ENCODE measurements at places on chromosomes 1 and 21.

DNA sequence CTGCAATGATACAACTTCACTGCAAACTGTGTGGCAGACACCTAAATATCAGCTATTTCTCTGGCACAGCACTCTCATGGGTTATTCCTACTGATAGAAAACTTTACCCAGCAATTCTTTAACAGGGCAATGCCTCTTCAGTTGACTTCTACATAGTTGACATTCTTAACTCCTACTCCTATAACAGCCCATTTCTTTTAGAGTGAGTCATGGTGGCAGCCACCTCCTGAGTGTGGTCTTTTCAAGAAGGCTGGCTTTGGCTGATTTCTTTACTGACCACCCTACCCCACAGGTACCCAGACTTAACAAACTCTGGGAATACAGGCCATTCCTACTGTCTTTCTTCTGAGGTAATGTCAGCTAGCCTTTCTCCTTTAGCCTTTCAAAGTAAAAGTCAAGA is 805.8 kb upstream of the ADGRL2 start:
- DNase-seq, result no peak

DNA sequence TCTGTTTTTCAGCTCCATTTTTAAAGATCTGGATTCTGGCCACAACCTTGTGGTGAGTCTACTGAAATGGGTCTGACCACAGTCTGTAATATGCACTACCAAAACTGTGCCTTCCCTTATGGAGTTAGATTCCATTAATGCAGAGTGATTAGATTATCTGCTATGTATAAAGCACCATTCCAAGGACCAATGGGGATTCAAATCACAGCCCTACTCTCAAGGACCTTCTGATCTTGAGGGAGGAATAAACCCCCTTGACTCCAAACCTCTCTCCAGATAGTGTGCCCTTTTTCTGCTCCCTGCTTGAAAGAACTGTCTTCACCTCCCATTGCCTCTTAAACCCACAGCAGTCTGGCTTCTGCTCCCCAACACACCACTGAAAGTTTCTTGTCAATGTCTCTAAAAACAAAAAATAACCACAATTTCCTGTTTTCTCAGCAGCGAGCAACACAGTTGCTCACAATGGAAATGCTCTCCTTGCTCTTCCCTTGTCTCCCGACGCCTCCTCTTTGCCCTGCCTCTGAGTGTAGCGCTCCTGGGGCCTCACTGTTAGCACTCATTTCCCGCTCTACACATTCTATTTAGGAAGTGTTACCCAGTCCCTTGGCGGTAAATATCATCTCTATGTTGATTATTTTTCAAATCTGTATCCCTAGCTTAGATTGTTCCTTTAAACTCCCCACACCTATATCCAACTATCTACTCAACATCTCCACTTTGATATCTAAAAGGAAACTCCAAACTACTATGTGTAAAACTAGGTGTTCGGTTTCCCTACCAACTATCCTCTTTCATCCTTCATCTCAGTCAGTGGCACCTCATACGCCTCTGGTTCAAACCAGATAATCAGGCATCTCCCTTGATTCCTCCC is 13.6 kb downstream of the PCNX2 start:
- DNase-seq, result no peak

DNA sequence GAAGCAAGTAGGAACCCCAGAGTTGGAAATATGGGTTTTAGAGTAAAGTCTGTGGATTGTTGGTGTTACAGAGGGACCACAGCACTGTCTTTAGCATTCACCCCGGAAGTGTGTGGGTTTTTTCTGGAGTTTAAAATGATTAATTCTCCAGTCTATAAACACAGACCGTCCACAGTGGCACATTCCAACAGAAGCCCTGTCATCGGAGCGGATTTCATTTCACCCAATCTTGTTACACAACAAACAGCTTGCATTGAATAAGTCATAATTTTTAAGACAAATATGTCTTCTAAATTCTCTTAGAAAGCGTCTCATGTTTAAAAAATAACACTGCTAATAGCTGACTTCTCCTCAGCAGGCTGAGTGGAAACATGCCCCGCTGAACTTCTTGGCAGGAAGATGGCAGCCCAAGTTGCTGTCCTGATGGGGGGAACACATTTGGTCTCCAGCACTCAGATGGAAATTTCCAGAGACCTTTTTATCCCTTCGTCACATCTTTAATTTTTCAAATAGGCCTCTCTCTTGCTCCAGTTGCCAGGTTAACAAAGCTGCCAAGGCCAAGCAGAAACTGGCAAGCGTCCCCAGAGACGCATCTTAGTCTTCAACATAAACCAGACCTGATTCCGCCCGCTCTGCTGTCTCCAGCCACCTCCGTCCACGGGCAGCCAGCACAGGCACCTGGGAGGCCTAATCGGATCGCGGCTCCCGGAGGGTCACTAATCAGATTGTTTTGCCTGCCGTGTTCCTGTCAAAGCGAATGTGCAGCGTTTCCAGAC is 28.8 kb upstream of the SLC19A1 start:
- DNase-seq, result no peak

DNA sequence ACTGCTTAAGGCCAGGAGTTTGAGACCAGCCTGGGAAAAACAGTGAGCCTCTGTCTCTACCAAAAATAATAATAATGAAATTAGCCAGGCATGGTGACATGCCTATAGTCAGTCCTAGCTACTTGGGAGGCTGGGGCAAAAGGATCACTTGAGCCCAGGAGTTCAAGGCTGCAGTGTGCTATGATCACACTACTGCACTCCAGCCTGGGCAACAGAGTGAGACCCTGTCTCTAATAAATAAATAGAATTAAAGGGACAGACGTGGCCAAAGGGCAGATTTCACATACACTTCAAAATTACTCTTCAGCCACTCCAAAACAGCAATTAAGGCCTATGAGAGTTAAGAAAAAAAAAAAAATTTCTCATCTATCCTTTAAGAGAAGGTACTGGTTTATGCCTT is 45.7 kb downstream of the GATAD2B start:
- DNase-seq, result no peak

DNA sequence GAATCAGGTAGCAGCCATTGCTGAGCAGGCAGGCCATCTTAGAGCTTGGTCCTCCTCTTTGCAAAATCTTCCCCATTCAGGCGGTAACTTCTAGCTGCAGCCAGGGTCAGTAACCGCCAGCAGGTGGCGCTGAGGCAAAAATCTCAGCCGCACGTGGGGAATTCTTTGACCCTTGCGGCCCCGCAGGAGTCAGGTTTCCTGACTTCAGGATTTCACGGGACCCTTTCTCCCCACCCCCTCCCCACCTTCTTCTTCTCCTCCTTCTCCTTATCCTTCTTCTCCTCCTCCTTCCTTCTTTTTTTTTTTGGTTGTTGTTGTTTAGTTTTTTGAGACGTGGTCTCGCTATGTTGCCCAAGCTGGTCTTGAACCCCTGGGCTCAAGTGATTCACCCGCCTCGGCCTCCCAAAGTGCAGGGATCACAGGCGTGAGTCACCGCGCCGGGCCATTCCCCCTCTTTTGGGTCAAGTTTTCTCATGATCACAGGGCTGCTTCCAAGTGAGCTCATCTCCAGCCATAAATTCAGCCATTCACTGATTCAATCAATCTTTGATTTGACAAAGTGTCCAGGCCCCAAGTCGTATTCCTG is 33.4 kb upstream of the TENT5B start:
- peak; percentile 56 for DNase-seq

- DNase-seq, result no peak
Measured at GRCh38 chr1:223390618-223391017, 2.6 kb upstream of the CCDC185 start.

- DNase-seq, result no peak
Measured at GRCh38 chr1:205309741-205310140, 11.8 kb downstream of the NUAK2 start.

DNA sequence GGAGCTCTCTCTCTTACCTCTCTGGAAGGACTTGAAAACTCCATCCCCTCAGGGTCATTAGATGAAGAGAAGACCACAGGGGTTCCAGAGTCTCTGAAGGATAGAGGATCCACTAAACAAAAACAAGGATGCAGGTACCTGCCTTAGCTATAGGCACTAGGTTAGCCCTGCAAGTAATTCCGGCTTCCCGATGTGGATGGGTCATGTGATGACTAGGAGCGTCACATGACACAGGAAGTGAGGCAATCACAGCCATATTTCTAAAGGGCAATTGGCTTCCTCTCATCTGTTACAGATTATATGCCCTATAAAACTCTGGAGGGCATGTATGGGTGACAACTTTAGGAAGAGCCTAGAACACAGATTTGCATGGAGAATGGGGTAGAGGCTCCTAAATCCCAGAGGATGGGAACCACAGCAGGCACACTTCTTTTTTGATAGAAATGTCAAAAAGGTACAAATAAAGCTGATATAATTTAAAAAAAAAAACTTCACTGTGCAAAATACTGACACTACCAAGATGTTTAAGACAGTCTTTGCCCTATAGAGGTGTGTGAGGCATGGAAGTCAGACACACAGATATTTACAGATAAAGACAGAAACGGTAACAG is 14.1 kb downstream of the ENTREP3 start:
- peak; percentile 76 for DNase-seq

GRCh38 chr1:93474321-93474720 is 26.4 kb downstream of the FNBP1L start:
- DNase-seq, result no peak

- no peak for DNase-seq
Measured at GRCh38 chr1:66256629-66257572, 277.1 kb upstream of the SGIP1 start.

DNA sequence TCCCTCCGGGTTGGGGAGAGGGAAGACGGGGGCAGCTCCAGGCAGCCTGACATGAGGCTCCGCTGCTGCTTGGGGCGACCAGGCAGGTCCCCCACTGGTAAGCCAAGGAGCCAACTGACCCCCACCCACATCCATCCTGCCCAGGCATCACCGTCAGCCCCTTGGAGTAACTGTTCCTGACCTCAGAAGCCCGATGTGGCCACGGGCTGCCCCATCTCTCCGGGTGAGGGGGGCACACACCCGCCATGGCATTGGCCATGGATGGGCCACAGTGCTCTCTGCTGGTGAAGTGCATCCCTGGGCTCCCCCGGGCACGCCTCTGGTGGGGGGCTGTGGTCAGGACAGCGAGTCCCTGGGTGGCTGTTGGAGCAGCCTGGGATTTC is 100.0 kb downstream of the CRYAA start:
- no peak for DNase-seq

- no peak for DNase-seq
Measured at GRCh38 chr1:172142324-172142723, 278.2 kb upstream of the C1orf105 start.

DNA sequence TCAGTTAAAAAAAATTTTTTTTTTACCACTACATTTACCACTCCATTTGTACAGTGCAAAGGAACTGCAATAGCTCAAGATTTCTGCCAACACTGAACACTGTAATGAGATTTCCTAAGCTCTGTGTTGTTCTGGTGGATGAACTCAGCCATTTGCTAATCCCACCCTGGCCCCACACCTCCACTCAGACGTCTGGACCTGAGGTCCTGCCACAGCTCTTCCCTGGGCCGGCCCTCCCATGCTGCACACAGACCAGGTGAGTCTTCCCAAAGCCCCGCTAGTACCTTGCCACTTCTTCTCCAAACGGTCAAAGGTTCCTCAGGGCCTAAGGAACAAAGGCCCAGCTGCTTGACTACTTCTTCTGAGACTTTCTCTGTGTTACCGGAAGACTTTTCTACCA is 56.4 kb downstream of the SLC45A1 start:
- no peak for DNase-seq

GRCh38 chr1:53409233-53409632 is 50.0 kb upstream of the DMRTB1 start:
- no peak for DNase-seq

GRCh38 chr1:53628286-53628955 is 110.5 kb downstream of the GLIS1 start:
- no peak for DNase-seq

GRCh38 chr1:146049436-146049835 is 27.9 kb upstream of the HJV start:
- no peak for DNase-seq

GRCh38 chr1:2446394-2446793 is 29.7 kb upstream of the PLCH2 start:
- DNase-seq, result no peak

GRCh38 chr1:43465505-43466067 is 11.9 kb upstream of the HYI start:
- no peak for DNase-seq
